ENCODE measurements at places on chromosomes 1 and 21.
A peak's percentile ranks its signal among the peaks of the same experiment; 100 is the strongest.

- no peak for DNase-seq
Observed at GRCh38 chr1:48109390-48110013, 112.3 kb upstream of the TRABD2B start.

GRCh38 chr1:42737257-42737656 lies 2.8 kb downstream of the CLDN19 start:
- DNase-seq, result no peak

DNA sequence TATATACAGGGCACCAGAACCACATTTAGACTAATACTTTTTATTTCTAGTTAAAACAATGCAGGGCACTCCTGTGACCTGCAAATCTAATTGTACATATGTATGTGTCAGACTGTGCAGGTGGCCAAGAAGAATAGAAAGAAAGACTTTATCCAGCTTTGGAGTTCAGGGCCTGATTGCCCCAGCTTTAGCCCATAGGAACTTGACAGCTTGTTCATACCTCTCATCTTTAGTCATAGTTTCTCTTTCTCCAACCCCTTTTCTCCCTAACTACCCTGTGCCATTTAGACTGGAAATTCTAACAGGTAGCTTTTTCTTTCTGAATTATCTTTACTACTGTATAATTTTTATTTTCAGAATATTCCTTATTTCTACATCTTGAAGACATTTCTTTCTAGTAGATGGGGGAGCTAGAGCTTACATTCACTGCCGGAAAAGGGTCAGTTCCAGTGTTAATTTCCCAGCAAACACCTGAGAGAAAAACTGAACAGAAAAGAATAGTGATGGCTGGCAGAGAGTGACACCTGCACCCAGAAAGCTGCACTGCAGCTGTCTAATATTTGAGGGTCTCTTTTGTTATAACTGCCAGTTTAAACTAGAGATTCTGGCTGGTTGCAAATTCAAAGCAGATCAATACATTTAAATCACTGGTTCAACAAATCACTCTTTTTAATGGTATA lies 8.4 kb downstream of the YBX1 start:
- no peak for DNase-seq

DNA sequence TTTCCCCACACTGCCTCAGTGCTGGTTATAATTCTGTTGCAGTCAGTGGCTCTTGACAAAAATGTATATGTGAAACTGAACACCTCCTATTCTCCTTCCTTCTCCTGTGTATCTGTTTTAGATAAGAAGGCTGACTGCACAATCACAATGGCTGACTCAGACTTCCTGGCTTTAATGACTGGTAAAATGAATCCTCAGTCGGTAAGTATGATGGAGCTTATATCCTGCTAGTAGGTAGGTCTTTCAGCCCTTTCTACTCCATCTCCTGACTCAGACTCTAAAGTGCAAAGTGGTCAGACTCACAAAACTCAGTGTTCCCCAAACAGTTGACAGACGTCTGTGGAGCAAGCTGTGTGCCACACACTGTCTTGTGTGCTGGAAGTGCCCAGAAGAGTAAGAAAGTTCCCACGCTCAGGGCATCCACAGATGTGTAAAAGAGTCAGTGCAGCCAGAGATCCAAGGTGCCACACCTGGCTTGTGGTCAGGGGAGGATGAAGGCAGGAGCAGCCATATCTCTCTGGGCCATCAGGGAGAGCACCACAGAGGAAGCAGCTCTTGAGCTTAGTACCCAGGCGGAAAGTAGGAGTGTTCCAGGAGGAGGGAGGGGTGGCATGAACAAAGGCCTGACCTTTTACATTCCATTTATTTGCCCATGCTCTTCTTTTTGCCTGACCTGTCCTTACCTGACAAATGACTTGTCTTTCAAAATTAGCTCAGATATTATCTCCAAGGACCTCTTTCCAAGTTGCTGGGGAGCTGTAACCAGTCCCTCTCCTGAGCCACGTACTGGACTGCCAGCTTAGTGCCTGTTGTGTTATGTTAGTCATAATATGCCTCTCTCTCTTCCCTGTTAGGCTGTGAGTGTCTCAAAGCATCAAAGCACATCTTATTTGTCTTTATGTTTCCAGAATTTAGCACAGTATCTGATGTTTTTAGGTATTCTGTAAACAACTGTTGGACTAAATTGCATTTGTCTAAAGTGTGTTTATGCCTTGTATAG lies 14.0 kb upstream of the PODN start:
- DNase-seq, result no peak

DNA sequence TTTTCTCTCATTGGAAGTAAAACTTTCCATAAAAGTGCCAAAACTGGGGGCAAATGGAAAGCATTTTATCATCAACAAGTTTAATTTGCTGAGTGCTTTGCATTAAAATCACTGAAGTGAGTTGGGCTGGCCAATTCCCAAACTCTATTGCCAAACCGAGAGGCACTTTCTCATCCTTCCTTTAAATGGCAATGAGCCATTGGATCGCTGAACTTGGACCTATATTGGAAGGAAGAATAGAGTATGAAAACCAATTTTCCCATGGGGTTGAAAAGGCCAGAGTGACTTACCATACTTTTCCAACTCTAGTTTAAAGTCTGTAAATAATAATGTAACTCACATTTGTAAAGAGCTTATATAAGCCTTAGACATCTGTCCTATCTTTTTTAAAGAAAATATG lies 189.1 kb upstream of the C1orf87 start:
- DNase-seq, result no peak

DNA sequence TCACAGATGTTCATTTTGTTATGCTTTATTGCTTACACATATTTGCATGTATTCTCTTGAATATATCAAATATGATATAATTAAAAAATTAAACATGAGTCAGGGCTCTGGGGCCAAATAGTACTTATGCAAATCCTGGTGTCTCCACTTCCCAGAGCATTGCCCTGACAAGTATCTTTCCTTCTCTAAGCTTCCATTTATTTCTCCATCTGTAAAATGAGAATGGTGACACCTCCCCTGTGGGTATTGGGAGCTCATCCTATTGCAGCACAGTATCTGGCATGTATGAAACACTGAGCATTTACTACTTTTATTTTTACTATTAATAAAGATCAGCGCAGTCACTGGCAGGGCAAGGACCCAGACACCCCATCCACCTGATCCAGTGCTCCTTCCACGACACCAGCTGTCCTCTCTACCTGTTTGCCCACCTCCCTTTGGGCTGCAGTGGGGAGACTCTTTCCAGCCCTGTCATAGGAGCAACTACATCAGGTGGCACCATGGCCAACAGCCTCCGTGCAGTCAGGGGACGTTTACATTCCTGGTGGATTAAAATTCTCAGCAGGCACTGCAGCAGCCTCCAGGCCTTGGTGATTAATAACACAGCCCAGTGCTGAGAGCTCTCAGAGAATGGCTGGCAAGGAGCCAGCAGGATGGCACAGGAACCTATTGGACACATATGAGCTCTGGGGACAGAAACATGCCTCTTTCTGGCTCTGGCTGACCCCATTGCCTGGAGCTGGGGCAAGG lies 113.0 kb downstream of the DMRTB1 start:
- peak; percentile 45 for DNase-seq

- DNase-seq, result no peak
Observed at GRCh38 chr1:184157394-184157742, 105.8 kb downstream of the TSEN15 start.

DNA sequence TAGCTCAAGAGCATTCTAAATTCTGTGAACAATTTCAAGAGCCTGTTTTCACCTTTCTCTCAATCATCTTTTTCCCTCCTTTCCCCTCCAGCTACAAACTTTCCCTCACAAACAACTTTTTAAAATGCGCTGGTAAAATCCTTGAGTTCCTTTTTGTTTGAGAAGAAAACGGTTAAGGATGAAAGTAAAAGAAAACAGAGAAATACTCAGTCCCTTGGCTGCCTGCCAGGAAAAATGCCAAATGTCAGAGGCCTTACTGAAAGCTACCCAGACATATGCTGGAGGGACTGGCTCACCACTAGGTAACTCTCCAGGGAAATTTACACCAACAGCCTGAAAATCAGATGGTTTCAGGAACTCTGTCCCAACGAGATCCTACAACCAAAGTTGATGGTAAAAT lies 11.0 kb upstream of the SERBP1 start:
- DNase-seq, result peak; percentile 63

DNA sequence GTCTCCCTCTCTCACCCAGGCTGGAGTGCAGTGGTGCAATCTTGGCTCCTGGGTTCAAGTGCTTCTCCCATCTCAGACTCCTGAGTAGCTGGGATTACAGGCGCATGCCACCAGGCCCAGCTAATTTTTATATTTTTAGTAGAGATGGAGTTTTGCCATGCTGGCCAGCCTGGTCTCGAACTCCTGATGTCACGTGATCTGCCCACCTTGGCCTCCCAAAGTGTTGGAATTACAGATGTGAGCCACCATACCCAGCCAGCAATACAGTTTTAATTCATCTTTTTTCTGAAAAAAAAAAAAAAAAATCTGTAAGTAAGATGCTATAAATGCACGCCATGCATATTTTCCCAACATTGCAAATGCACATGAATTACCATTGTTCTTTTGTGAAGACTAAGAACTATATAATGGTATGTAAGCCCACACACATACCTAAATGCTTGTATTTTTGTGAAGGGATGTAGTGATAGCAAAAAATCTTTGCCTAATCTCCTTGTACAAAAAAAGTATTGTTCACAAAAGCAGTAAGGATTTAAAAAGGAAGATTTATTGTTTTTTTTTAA lies 8.0 kb downstream of the LAMC2 start:
- DNase-seq, result no peak

DNA sequence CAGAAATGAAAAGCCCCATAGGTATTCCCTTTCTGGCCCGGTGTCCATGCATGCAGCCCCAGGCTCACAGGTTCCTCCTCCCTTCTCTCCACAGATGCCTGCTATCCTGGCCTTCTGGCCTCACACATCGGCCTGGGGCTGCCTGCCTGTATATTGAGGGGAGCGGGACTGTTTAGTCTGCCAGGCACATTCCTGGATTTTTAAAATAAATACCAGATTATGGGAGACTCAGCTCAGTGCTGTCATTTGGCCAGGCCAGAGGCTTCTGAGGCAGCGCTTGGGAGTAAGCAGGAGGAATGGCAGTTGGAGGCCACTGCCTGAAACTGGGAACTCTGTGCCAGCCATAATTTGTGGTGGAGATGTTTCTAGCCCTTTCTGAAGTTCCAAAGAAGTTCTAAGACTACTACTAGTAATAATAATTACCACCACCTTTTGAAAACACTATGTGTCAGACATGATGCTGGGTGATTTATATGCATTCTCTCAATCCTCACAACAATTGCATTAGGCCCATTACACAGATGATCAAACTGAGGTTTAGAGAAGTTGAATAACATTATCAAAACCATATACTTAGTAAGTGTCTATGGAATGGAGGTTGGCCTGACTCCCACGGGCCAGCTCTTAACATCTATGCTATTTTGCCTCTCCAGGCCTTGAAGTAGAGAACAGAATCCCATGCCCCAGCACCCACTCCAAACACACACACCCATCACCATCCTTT lies 107.6 kb downstream of the PLXNA2 start:
- no peak for DNase-seq

DNA sequence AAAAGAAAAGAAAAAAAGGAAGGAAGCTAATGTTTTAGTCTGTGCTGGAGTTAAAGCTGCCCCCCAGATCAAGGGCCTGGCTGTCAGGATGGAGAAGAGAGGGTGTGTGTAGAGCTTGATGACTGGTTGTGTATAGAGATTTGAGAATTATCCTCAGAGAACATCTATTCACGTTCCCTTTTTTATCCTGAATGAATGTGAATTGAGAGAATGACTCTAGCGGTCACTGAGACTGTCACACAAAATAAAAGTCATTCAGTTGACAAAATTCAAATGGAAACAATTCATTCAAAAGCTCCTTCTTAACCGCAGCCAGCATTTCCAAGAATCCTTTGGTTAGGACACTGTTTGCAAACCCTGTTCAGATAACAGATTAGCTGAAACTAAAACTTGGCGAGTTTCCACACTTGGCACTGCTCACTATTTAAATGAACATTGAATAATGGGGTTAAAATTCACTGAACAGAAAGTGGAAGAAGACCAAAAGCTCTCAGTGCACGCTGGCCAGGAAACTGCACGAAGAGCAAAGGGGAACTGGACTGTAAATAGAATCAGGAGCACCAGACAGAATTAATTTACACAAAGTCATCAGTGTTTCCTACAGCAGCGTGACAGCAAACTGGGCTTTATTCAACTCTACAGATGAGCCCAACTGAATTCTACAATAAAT lies 13.6 kb upstream of the FAM89A start:
- no peak for DNase-seq

DNA sequence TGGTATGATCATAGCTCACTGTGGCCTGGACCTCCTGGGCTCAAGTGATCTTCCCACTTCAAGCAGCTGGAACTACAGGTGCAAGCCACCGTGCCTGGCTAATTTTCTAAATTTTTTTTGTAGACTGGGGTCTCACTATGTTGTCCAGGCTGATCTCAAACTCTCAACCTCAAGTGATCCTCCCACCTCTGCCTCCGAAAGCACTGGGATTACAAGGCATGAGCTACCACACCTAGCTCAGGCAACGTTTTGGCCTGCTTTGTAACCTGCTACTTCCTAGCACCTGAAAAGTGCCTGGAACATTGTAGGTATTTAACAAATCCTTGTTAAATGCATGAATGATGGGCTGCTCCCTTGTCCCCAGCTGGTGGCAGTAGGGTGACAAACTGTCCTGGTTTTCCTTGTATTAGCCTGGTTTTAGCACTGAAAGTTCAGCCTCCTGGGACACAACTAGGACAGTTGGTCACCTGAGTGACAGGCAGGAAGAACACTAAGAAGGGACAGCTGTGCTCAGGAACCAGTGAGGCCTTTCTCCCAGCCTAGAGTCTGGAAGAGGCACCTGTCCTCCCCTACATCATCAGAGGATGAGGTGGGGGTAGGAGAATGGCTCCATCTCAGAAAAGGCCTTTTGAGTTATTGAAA lies 88.5 kb upstream of the CD34 start:
- DNase-seq, result no peak

DNA sequence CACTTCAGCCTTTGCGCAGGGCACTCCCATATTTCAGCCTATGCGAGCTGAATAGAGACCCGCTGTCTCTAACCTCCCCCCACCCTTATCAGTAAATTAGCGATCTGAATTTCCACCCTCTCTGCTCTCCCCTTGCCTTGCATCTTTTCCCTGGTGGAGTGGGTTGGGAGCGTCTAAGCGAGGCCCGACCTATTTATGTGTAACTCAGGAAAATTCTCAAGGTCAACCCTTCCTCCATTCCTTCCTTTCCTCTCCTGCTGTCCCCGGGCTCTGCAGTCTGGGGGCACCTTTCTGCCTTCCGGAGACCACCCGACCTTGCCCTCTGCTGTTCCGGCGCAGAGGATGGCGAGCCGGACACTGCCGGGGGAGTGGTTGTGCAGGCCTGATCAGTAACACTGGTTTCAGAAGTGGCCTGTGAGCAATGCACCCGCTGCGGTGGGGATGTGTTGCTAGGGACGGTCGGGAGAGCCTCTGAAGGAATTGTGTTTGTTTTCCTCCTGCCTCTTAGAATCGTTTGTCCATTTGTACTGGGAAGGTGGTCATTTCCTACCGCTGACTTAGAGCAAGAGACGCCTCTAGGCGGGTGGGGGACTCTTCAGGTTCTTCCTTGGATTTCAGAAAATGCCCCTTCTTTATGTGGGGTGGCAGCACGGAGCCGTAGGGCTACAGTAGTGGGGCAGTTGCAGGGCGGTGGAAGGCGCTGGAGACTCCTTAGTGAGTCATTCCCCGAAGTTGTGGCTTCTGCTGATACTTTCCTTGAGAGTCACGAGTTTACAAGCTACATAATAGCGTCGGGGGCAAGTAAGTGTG lies 513 bp downstream of the MGST3 start:
- peak; percentile 68 for DNase-seq

Measured in right forelimb (tissue), 1 donor.